Sciatic nerve (tissue), 2 donors: ENCODE measurements at places on chromosomes 2 and 18. TPM values are rescaled to one million over a fixed set of nuclear protein-coding genes. Genes with fewer than 3 reads are reported as not detected.

The HJURP gene
- total RNA-seq, result 0.71 TPM

The AQP12B gene
- total RNA-seq, result not detected

The REG3A gene
- 2.3 TPM for total RNA-seq

The TBC1D8 gene
- total RNA-seq, result 20.1 TPM

The FSIP2 gene
- 1.3 TPM for total RNA-seq

The ATP6V1C2 gene
- total RNA-seq, result 0.62 TPM

The C2orf80 gene
- total RNA-seq, result not detected

The CNTNAP5 gene
- not detected for total RNA-seq
